K562 (cell line): ENCODE measurements at places on chromosomes 1 and 21. TPM values are rescaled to one million over a fixed set of nuclear protein-coding genes. Genes with fewer than 3 reads are reported as not detected.

Gene CFAP126
- total RNA-seq, result not detected in 2 replicates

GRCh38 chr21:31052489-31053142 is 14.3 kb upstream of the KRTAP19-8 start:
- H3K36me3 ChIP-seq, result no peaks in the 10 kb centered on the region
- no peak for DNase-seq
- H3K4me1 ChIP-seq, result no peaks in the 10 kb centered on the region
- H3K27me3 ChIP-seq, result no peaks in the 10 kb centered on the region

- no peak overlapping the region for H3K27ac ChIP-seq
- no peaks in the 10 kb centered on the region for H3K36me3 ChIP-seq
- peaks cover 45% of the 10 kb centered on the region for H3K27me3 ChIP-seq
- H3K4me3 ChIP-seq, result no peak overlapping the region
Observed at GRCh38 chr1:9302745-9303524, 10.2 kb downstream of the SPSB1 start.

DNA sequence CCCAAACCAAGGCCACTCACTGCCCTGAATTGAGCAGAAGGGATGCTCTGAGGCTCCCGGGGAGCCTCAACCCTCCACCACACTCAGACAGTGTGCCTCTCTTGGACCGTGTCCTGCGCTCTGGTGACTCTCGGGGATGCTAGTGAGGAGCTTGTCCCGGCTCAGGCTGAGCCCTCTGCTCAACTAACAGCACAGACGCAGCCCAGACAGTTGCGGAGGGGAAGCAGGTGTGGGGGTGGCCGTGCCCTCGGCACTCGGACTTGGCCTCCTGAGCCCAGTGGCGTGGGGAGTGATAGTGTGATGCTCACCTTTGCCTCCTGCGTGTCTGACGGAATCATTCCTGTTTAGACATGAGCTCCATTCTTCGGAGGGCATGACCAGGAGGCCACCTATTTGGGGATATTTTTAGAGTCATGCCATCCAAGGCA is 15.4 kb upstream of the SLC19A1 start:
- peaks cover 39% of the 10 kb centered on the region for H3K27me3 ChIP-seq
- DNase-seq, result no peak
- H3K36me3 ChIP-seq, result no peaks in the 10 kb centered on the region
- no peak overlapping the region for H3K4me3 ChIP-seq
- H3K4me1 ChIP-seq, result peaks cover 3% of the 10 kb centered on the region; the same call in 1 of the 3 replicates

DNA sequence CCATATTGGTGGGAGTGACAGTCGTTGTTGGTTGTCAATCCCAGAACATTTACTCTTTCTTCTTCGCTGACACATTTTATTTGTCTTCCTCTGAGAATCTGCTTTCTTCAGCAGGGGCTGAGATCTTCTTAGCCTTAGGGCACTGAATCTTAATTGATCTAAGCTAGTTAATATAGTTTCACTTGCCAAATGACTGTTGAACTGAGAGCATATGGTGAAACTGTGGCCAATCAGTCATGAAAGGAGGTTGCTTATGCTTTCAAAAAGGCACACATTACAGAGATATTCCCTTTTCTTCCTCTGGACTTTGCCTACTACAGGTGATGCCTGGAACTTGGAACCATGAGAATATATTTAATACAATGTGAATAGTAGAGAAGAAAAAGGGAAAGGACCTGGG is 60.0 kb upstream of the KIAA0040 start:
- H3K4me1 ChIP-seq, result no peaks in the 10 kb centered on the region
- no peak overlapping the region for H3K27ac ChIP-seq
- DNase-seq, result no peak
- no peaks in the 10 kb centered on the region for H3K27me3 ChIP-seq
- no peak overlapping the region for H3K4me3 ChIP-seq
- H3K36me3 ChIP-seq, result no peaks in the 10 kb centered on the region

DNA sequence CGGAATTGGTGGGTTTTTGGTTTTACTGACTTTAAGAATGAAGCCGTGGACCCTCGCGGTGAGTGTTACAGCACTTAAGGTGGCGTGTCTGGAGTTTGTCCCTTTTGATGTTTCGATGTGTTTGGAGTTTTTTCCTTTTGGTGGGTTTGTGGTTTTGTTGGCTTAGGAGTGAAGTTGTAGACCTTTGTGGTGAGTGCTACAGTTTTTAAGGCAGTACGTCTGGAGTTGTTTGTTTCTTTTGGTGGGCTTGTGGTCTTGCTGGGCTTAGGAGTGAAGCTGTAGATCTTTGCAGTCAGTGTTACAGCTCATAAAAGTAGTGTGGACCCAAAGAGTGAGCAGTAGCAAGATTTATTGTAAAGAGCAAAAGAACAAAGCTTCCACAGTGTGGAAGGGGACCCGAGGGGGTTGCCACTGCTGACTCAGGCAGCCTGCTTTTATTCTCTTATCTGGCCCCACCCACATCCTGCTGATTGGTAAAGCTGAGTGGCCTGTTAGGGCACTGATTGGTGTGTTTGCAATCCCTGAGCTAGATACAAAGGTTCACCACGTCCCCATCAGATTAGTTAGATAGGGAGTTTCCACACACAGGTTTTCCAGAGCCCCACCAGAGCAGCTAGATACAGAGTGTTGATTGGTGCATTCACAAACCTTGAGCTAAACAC is 20.9 kb downstream of the HENMT1 start:
- H3K4me3 ChIP-seq, result no peak overlapping the region
- H3K36me3 ChIP-seq, result peaks cover 6% of the 10 kb centered on the region; the same call in 1 of the 3 replicates
- no peaks in the 10 kb centered on the region for H3K4me1 ChIP-seq
- no peaks in the 10 kb centered on the region for H3K27me3 ChIP-seq

DNA sequence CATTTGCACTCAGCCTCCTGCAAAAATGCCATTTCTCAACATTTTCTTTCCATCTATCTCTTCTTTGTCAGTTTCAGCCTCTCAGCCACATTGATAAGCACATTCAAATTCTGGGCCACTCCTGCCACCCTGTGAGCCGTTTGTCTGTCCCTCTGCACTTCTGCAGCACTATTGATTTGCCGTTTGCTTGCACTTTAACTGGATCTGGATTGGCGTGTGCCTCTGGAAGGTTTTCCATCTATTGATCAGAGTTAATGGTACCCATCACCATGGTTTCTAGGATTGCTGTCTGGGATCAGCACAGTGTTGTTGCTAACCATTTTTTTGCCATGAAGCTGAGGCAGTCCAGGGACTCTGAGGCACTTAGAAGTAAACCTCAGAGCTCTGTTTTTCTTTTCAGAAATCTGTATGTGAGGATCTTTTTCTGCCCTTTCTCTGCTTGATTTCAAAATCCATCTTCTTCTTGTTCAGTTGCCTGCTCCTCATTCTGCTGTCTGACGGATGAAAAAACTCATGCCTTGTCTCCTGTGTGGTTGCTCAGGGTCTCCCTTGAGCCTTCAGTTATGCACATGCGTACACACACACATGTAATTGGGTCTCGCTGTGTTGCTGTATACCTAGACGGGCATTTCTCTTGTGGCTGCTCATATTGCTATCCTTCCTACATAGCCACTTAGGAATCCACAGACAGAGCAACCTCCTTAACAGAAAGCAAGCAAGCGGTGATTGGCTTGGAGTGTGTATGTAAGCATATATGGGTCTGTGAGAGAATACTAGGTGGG is 67.9 kb downstream of the NOS1AP start:
- H3K4me3 ChIP-seq, result no peak overlapping the region
- no peaks in the 10 kb centered on the region for H3K4me1 ChIP-seq
- no peaks in the 10 kb centered on the region for H3K36me3 ChIP-seq

Gene FCRL3
- not detected in 2 replicates for total RNA-seq

Gene CRP
- 0.69 and 0.98 TPM in 2 replicates for total RNA-seq

Gene TGFBR3
- total RNA-seq, result 18.6 and 19.9 TPM in 2 replicates

DNA sequence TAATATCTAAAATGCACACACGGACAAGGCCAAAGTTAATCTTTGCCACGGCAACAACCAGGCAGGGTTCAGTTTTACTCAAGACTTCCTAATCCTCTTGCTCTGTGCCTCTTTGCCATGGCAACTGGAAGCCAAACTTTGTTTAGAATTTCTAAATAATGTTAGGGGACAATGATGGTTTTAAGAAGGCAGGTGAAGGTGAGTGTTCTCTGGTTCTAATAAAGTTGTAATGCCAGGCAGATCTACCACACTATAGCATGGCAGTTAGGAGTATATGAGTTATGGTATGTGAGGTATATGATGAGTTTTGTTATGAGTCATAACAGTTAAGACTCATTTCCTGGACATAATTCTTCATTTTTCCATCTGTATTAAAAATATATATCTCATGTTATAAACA is 2.7 kb downstream of the PTPRC start:
- peaks cover 2% of the 10 kb centered on the region; the same call in 1 of the 3 replicates for H3K4me1 ChIP-seq
- no peaks in the 10 kb centered on the region for H3K27me3 ChIP-seq
- no peaks in the 10 kb centered on the region for H3K36me3 ChIP-seq
- H3K4me3 ChIP-seq, result peak overlapping the region; percentile 37
- peak overlapping the region; percentile 79 for H3K27ac ChIP-seq

DNA sequence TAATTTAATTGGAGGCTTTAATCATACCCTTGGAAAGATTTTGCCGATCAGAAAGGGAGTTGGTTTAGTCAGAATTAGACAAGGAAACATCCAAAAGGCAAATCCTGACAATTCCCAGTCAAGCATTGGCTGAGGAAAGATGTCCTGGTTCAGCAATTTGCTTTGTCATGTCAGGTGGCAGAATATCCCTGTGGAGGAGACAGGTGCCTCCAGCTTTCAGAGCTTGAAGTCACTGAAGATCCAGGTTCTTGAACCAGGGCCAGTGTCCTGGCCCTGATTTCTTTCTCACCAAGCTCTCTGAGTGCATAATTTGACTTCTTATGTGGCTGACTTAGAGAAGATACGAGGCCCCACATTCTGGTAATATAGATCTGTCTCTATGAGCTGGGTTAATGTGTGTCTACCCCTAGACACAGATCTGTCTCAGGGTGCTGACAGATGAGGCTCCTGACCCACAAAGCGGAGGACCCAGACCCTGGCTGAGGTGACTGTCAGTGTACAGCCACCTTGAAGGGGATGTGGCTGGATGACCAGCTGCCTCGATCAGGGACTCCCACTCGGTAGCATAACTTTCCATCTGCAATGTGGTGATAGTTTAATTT is 118.9 kb downstream of the HHAT start:
- H3K36me3 ChIP-seq, result no peaks in the 10 kb centered on the region
- no peaks in the 10 kb centered on the region; the same call in 2 of the 3 replicates for H3K27me3 ChIP-seq
- no peak overlapping the region for H3K27ac ChIP-seq
- H3K4me1 ChIP-seq, result no peaks in the 10 kb centered on the region

Gene FAM151A
- total RNA-seq, result not detected in 2 replicates

- no peak overlapping the region for H3K27ac ChIP-seq
- no peaks in the 10 kb centered on the region for H3K27me3 ChIP-seq
- H3K4me1 ChIP-seq, result no peaks in the 10 kb centered on the region; the same call in 1 of the 2 replicates
- H3K36me3 ChIP-seq, result no peaks in the 10 kb centered on the region
- no peak overlapping the region for H3K4me3 ChIP-seq
Observed at GRCh38 chr1:59094001-59094400, 202.9 kb upstream of the FGGY start.

- no peaks in the 10 kb centered on the region for H3K36me3 ChIP-seq
- no peak overlapping the region for H3K4me3 ChIP-seq
- H3K27me3 ChIP-seq, result peaks cover 7% of the 10 kb centered on the region; the same call in 2 of the 3 replicates
- DNase-seq, result no peak
Observed at GRCh38 chr1:14141656-14142055, 441.7 kb downstream of the PRDM2 start.

DNA sequence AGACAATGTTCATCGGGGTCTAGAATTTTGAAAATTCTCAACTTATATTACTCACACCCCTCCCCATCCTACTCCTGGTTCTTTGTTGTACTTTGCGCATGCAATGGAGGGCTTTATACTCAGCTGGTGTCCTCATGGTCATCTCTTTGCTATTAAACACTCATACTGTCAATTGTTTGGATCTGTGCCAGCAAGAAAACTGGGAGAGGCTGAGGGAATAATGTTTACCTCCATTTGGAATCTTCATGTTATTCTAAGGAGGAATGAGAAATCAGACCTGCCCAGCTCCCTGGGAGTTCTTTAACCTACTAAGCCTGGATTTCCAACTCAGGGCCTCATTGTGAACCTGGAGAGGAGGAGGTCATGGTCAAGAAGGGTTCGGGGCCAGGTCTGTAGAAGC is 143.9 kb upstream of the DNAH14 start:
- H3K27me3 ChIP-seq, result peaks cover 2% of the 10 kb centered on the region; the same call in 1 of the 3 replicates
- H3K27ac ChIP-seq, result no peak overlapping the region
- H3K36me3 ChIP-seq, result no peaks in the 10 kb centered on the region
- no peak for DNase-seq
- no peaks in the 10 kb centered on the region for H3K4me1 ChIP-seq

- no peaks in the 10 kb centered on the region for H3K4me1 ChIP-seq
- no peak overlapping the region for H3K4me3 ChIP-seq
- H3K36me3 ChIP-seq, result no peaks in the 10 kb centered on the region
- no peak overlapping the region for H3K27ac ChIP-seq
- no peaks in the 10 kb centered on the region for H3K27me3 ChIP-seq
- DNase-seq, result no peak
Observed at GRCh38 chr1:174922121-174922520, 77.6 kb upstream of the CACYBP start.

DNA sequence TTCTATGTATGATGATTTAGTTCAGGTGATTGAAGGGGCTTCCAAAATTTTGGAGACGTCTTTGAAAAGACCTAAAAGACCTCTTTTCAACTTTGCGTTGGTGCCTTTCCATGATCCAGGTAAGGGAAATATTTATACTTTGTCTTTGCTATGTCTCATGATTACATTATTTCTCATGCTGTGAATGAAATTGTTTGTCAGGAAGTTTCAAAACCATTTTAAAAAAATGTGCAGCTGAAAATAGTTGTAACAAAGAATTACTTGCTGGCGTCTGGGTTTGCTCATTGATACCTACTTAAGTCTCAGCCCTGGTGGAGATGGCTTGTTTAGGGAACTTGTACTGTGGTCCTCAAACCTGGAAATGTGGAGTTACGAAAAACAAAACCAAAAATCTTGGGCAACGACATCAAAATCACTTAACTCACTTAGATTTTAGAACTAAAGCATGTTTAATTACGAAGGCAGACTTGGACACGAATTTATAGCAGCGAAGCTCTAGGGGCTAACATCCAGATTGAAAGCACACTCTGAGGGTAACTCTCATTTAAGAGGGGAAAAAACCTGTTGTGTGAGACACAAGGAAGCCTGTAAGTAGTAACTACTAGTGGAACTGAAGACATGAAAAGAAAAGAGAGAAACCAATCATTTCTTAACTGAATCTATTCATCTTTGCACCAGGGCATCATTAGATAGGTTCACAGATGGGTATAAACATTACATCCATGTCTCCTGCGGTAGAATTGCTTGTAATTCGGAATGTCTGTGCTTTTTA is 924 bp downstream of the HMCN1 start:
- H3K4me3 ChIP-seq, result no peak overlapping the region
- no peak overlapping the region for H3K27ac ChIP-seq
- peaks cover 6% of the 10 kb centered on the region for H3K4me1 ChIP-seq
- no peak for DNase-seq
- H3K27me3 ChIP-seq, result peaks cover 11% of the 10 kb centered on the region
- no peaks in the 10 kb centered on the region for H3K36me3 ChIP-seq

GRCh38 chr21:33406493-33406892 is 3.3 kb downstream of the IFNGR2 start:
- H3K27me3 ChIP-seq, result no peaks in the 10 kb centered on the region
- no peak overlapping the region for H3K4me3 ChIP-seq
- no peak for DNase-seq
- peaks cover 8% of the 10 kb centered on the region; the same call in 2 of the 3 replicates for H3K4me1 ChIP-seq
- no peak overlapping the region for H3K27ac ChIP-seq
